Naive thymus-derived CD8-positive, alpha-beta T cell (primary cell): ENCODE measurements at places on chromosomes 2 and 18. TPM values are rescaled to one million over a fixed set of nuclear protein-coding genes. Genes with fewer than 3 reads are reported as not detected.

DNA sequence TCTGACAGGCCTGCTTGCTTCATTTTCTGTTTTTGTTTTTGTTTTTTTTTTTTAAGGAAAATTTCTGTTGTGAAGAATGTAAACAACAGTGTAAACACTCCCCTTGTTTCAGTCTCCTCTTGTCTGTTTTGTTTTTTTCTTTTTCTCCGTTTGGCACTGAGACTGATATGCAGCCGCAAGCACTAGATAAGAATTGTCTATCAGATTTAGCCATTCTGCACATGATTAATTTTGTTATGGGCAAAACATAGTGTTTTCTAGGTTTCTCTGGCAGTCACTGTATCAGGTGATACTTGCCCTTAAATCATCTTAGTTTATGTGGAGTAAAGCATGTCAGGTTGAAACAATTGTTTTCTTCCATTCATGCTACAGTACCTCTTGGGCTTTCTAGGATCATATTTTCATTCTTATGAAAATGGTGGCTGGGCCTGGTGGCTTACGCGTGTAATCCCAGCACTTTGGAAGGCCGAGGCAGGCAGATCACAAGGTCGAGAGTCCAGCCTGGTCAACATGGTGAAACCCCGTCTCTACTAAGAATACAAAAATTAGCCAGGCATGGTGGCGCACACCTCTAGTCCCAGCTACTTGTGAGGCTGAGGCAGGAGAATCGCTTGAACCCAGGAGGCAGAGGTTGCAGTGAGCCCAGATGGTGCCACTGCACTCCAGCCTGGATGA lies 12.9 kb upstream of the RBMS1 start:
- H3K4me3 ChIP-seq: no peak overlapping the region
- H3K4me1 ChIP-seq: peaks cover 14% of the 10 kb centered on the region
- no peak overlapping the region for H3K27ac ChIP-seq
- no peak for DNase-seq
- no peaks in the 10 kb centered on the region for H3K36me3 ChIP-seq

GRCh38 chr2:62010632-62011256 lies 105.3 kb downstream of the COMMD1 start:
- H3K27ac ChIP-seq: no peak overlapping the region
- H3K4me3 ChIP-seq: no peak overlapping the region
- peaks cover 15% of the 10 kb centered on the region for H3K36me3 ChIP-seq
- H3K27me3 ChIP-seq: no peaks in the 10 kb centered on the region
- DNase-seq: no peak
- peaks cover 5% of the 10 kb centered on the region for H3K4me1 ChIP-seq

- H3K27ac ChIP-seq: no peak overlapping the region
- DNase-seq: no peak
Observed at GRCh38 chr2:31832363-31832762, 178.4 kb downstream of the MEMO1 start.

The B3GNT7 gene
- 0.55 TPM for total RNA-seq

GRCh38 chr2:39631718-39632117 lies 34.0 kb upstream of the TMEM178A start:
- no peaks in the 10 kb centered on the region for H3K36me3 ChIP-seq
- H3K4me1 ChIP-seq: no peaks in the 10 kb centered on the region
- H3K27me3 ChIP-seq: no peaks in the 10 kb centered on the region

The PROKR1 gene
- total RNA-seq: not detected

The PRKAG3 gene
- not detected for total RNA-seq

The RGPD4 gene
- 0.88 TPM for total RNA-seq

- no peak overlapping the region for H3K27ac ChIP-seq
- H3K4me3 ChIP-seq: no peak overlapping the region
- H3K27me3 ChIP-seq: no peaks in the 10 kb centered on the region
- DNase-seq: no peak
- no peaks in the 10 kb centered on the region for H3K4me1 ChIP-seq
Observed at GRCh38 chr18:34592961-34593382, 117.1 kb upstream of the DTNA start.
